DMS153 (cell line): ENCODE measurements at places on chromosomes 13 and 19.

GRCh38 chr19:39139305-39139874 lies 13.8 kb downstream of the PAK4 start:
- DNase-seq: no peak

GRCh38 chr19:30637926-30638325 lies 265.7 kb downstream of the ZNF536 start:
- no peak for DNase-seq

GRCh38 chr19:1763648-1764639 lies 10.6 kb downstream of the ONECUT3 start:
- no peak for DNase-seq

GRCh38 chr19:6767357-6768235 lies at the start of gene SH2D3A:
TSS of gene SH2D3A (minus strand) at chr19:6767435. CDS start at chr19:6763748, 3,687 bp downstream.
- peak; percentile 90 for DNase-seq

GRCh38 chr13:39110518-39111097 lies 72.4 kb downstream of the NHLRC3 start:
- no peak for DNase-seq

DNA sequence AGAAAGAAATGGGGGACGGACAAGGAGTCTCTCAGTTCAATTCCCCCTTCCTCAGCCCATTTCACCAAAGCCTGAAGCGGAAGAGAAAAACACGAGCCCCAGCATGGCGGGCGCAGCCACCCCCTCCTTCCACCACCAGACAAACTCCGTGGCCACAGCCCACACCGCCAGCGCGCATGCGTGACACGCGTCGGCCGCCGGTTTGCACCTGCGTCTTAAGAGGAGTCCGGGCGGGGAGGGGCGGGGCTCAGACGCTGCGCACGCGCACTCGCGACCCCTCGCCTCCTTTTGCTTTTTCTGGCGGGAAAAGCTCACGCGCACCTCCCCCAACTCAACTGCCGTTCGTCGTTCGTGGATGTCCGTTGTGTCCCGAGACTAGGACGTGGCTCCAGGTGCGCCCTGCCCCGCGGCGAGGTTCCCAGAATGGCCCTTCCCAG lies at the start of gene KASH5:
KASH5 (plus strand) TSS at position 314 of the 437 bp plus-strand sequence. CDS start 2,635 bp downstream, outside the sequence.
- DNase-seq: peak; percentile 53

- DNase-seq: no peak
Measured at GRCh38 chr13:75226092-75226491, 255.9 kb downstream of the TBC1D4 start.

DNA sequence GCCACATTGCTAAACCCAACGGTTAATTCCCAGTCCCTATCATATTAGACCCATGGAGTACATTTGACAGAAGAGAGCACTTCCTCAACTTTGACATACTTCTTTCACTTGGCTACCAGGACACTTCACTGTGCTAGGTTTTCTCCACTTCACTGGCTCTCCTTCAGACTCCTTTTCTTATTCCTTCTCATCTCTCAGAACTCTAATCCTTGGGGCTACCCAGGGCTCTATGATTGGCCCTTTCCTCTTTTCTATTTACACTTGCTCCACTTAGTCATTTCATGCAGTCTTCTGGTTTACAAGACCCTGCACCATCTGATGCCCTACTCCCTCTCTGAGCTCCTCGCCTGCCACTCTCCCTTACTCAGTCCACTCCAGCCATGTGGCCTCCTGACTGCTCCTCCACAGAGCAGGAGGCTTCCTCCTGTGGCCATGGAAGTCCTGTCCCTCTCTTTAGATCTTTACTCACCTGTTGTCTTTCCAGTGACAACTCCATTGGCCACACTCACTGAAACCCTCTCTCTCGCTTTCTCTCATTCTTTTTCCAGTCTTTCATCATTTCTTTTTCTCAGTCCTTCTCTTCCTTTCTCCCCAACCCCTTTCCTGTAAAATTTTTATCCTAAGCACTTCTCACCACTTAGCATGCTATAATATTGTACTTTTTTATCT lies 90.4 kb downstream of the TBC1D4 start:
- no peak for DNase-seq

DNA sequence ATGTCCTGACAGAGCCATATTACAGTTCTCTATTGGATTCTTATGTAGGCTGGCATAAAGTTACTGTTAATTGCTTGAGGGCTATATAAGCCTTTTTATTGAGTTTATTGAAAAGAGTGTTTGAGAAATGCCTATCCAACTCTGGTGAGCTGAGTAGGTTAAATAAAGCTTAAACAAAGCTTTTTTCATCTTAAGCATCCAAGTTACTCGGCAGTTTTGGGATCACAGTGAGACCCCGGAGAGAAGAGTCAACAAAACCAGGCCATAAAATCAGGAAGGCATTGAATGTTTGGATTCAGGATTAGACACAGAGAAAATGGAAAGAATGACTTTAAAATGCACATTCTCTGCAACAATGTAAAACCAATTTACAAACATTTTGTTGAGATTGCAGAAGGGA lies 588.5 kb downstream of the DACH1 start:
- DNase-seq: no peak

GRCh38 chr19:52962394-52963246 lies at the start of gene ZNF816:
TSS of gene ZNF816 (minus strand) at chr19:52962881. CDS start at chr19:52956089, 6,792 bp downstream.
- DNase-seq: peak; percentile 93
